Naive thymus-derived CD8-positive, alpha-beta T cell (primary cell): ENCODE measurements at places on chromosomes 7 and 10.

GRCh38 chr7:147639751-147640150 lies 950.8 kb upstream of the C7orf33 start:
- DNase-seq: no peak

DNA sequence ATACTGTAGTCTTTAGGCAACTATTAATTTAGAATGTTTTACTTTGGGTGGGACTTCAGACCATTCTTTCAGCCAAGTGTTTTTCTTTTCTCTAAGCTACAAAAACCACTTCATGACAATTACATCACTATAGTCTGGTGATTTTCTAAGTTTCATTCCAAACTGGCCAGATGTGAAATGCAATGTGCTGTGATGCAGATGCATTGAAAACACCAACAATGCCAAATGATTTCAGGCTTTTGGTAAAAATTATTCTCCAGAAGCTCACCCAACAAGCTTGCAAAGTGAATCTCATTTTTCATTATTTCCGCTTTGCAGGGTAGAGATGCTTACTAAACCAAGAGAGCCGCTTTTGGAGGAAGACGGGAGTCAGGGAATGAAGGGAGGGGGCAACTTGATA lies 118.4 kb upstream of the ANK3 start:
- no peak for DNase-seq

GRCh38 chr7:94877731-94878670 lies 29.4 kb upstream of the PPP1R9A start:
- no peak for DNase-seq

DNA sequence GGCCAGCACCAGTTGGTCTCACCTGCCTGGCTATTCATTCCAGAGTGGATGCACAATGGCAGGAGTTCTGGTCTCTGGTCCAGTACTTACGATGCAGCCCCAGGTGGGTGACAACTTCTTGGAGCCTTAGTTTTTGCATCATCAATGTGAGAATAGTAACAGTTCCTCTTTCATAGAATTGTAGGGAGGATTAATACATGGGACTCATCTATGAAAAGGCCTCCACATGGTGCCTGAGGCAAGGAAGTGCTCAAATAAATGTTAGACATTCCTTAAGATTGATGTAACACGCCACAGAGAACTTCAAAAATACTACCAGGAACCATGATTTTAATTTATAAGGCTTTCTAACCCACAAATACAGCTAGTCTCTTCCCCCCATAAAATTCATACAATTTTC lies 120.1 kb upstream of the CHST15 start:
- DNase-seq: no peak

DNA sequence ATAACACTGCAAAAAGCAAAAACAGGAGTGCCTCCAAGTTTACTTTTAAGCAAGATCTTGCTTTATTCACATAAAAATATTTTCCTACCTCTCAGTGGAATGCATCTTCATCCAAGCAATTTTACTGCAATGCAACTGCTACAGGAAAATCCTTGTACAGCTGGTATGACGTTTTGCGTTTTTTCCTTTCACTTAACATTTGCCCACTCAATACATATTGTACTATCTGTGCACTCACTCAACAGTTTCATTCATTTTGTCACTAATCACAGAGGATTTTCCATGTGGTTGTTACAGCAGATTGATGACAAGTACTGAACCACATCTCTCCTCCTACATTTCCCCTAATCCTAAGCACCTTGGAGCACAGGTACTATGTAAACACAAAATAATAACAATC lies 222.0 kb upstream of the IMMP2L start:
- DNase-seq: no peak
